ENCODE measurements at places on chromosomes 6 and 20.

GRCh38 chr20:59645271-59645670 is 40.9 kb downstream of the PHACTR3 start:
- no peak for DNase-seq

DNA sequence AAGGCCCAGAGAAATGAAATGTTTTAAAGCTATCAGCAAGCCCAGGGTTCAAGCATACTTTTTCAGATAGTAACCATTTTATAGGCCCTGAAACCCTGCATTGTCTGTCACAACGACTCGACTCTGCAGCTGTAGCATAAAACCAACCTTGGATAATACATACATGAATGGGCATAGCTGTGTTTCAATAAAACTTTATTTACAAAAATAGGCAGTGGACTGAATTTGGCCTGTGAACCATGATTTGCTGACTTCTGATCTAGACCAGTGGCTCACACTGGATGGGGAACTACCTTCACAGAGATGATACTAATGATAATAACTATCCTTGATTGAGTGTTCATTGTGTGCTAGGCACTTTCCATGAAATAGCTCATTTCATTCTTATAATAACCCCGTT is 97.3 kb upstream of the ZNFX1 start:
- DNase-seq = no peak

DNA sequence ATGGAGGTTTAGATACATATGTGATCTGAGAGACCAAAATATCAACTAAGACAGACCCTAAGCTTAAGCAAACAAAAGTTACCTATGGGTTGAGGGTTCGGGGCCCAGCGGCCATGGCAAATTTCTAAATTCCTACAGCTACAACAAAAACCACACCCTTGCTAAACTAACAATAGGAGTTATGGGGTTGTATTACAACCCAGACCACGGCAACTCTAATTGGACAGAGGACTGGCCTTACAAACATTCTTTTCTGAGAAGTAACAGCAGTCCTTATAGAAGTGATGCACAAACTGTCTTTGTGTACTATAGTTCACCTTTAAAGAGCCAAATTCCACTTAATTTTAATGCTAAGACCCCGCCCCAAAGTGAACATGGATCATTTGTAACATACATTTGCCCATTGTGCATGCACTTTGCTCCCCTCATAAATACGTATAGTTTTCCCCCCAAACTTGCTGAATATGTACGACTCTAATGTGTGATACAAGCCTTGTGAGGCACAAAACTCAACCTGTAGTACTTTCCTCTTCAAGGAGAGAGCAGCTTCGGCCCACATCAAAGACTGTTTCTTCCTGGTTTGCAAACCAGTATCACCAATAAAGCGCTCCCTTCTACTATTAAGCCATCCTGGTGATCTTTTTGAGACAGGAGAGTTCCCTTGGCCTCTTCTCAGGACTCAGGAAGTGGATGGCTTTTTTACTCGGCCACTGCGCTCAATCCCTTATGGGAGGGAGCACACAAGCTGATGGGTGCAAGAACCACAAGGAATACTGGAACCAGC is 25.6 kb upstream of the MBOAT1 start:
- DNase-seq = no peak

DNA sequence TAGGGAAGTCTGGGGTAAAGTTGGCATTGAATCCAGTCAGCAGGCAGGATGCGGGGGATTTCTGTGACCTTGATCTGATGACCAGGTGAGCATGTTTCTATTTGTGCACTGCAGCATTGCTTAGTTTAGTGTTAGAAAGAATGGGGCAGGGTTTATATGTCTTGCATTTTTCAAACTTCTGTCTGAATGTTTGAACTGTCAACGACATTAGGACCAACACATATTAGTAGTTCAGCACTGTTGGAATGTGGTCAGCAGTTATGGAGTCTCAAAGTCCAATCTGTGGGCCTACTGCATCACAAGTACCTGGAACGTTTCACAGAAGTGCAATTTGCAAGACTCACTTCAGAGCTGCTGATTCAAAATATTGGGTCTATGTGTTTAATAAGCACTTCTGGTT is 276.6 kb upstream of the BMP2 start:
- no peak for DNase-seq

DNA sequence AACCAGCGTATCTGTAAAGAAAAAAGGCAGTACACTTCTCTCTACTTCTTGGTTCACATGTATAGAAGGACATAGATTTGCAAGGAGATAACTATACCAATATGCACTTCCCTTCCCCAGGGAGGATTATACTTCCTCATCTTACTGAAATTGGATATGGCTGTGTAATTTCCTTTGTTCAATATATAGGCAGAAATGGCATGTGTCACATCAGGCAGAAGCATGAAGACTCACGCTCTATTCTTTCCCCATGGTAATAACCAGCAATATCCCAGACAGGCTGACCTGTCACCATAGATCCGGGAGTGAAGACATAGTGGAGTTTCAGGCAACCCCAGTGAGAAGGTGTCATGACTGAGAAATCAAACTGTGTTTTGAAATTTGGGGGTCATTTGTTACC is 518.3 kb downstream of the KIF16B start:
- DNase-seq = no peak

DNA sequence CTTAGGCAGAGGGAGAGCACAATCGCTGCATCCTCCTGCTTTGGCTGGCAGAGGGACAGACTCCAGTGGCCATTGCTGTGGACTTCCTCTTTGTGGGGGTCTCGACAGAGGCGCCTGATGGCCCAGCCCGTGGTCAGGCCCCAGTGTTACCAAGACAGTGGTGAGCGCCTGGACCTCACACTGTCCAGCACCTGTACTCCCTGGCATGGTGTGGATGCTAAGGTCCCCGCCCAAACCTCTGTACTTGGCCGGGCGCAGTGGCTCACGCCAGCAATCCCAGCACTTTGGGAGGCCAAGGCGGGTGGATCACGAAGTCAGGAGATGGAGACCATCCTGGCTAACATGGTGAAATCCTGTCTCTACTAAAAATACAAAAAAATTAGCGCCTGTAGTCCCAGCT is 2.3 kb upstream of the NTSR1 start:
- DNase-seq = no peak

GRCh38 chr6:105402090-105402938 is 568 bp downstream of the PREP start:
- peak; percentile 37 for DNase-seq

DNA sequence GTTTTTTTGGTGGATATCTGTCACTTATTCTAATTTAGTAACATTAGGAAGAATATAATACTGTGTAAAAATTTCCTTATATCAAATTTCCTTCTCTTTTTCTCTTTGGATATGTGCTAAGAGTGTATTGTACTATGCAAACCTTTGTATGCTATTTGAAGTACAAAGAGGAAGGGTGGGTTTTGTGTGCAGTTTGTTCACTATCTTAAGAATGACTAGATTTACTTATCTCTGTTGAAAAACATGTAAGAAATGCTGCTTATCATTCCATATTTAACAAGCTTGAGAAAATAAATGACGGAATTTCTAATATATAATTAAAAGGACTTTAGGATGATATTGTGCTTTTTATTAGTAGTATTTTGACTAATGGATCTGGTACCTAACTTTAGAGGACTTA is 13.1 kb downstream of the CD2AP start:
- DNase-seq = no peak

DNA sequence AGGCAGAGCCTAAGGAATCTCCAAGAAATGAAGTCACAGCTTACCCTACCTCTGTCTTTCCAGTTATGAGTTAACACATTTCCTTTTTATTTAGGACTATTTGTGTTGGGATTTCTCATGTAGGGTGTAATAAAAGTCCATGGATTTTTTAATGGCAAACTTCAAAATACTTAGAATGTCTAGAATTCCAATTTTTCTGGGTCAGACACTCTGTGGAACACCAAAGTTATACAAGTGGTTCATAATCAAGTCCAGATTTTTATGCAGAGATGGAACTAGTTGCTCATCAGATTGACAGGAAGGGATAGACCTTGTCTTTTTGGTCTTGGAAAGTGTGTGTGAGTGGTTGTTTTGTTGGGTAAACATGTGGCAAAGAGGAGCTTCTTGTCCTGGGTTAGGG is 303.5 kb upstream of the RNF24 start:
- no peak for DNase-seq

DNA sequence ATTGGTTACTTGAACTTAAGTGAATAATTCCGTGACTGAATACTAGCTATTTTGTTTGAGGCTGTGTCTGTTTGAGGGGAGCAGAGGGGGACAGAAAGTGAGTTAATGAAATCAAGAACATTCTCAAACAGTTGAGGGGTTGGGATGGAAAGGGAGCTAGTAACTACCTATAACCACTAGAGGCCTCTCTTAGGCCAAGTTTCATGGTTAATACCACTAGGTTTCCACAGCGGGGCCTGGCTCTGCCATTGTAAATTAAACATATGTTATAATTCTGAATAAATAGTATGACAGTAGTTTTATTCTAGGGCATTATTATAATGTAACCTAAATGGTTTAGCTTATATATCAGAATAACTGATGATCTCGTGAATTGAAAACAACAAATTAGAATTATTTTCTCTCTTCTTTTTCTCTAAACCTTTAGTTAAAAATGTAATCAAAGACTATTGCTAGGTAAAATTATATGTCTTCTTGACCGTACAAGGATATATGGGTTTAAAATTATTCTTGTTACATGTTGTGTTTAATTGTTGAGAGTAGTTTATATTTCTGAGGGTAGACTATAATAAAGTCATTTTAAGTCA is 108.1 kb downstream of the BCKDHB start:
- peak; percentile 9 for DNase-seq

DNA sequence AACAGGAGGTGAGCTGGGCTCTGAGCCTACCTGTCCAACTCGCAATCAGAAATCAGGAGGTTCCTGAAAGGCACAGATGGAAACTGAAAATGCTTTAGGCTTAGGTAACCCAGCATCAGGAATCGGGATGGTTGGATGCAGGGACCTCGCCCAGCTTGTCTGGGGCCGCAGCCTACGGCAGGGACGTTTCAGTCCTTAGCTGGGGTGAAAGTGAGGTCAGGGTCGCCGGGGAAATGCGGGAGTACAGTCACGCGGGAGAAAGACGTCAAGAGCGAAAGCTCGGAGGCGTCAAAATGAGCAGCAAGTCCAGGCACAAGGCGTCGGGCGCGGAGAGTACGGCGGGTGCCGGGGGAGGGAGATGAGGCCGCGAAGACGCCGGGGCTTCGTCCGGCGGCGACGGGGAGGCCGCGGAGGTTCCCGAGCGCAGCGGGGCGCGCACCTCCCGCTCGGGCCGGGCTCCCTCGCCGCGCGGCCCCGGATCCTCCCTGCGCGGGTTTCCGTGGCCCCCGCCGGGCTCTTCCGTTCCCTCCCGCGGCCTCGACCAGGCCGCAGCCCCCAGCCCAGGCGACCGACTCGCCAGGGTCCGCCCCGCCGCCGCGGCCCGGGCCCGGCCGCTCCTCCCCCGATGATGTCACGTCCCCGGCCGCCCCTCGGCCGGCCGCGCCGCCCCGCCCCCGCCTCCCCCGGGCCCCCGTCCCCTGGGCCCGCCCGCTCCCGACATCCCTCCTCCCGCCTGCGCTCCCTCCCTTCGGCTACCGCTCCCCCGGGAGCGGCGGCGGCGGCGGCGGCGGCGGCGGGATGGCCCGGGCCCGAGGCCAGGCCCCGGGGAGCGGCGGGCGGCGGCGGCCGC is at the start of gene EBF4:
Gene EBF4 (plus strand): TSS at position 745 of the 850 bp plus-strand sequence. CDS start 866 bp downstream, outside the sequence.
- peak; percentile 43 for DNase-seq

GRCh38 chr6:140636908-140637402 is 1262.5 kb upstream of the CITED2 start:
- DNase-seq = no peak

GRCh38 chr6:38198219-38198618 is 378.7 kb downstream of the ZFAND3 start:
- DNase-seq = no peak

GRCh38 chr6:111070105-111071005 is 16.9 kb upstream of the SLC16A10 start:
- DNase-seq = no peak

- no peak for DNase-seq
Observed at GRCh38 chr20:56299362-56299761, 50.8 kb downstream of the MC3R start.

DNA sequence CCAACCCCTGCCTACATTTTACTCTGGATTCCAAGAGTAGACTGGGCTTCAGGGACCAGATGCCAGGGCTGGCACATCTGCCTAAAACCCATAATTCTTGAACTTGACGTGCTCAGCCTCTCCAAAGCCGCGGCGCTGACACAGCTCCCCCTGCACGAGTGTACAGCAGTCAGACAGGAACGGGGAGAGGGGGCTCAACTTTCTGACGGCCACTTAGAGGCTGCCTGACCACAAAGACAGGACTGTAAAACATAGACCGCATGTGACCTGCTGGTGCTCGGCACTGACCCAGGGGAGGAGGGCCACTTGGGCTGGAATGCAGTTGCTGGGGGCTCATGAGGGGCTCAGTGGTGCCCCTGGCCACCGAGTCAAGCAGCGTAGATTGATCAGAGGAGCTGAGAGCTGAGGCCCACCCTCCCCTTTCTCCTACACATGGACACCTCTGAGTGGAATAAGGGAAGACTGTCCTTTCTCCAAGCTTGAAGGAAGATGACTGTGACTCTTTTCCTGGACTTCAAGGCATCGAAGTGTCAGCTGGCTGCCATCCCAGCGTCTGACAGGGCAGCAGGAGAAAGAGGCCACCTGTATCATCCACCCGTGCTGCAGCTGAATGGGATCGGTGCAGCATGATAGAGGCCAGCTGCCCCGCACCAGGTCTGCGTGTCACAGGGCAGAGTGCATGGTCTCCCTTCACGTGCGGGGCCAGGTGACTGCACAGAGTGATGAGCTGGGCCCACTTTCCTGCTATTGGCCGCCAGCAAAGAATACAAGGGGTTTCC is 171.3 kb upstream of the AGPAT4 start:
- DNase-seq = no peak

DNA sequence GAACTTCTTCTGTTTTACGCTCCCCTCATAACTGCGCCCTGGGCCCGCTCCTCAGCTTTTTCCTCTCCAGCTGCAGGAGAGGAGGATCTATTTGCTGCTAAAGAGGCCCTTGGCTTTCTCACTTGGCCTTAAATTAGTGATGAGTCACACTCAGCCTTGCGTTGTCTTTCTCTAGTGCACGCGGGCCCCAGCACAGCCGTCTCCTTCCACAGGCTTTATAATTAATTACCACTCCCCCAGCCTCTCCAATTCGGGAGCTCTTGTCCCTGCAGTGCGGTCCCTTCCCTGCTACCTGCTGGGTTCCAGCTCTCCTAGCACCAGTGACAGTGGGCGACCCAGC is 25.2 kb downstream of the PACSIN1 start:
- no peak for DNase-seq

- DNase-seq = no peak
Observed at GRCh38 chr6:89122625-89123024, 4.8 kb upstream of the SRSF12 start.

DNA sequence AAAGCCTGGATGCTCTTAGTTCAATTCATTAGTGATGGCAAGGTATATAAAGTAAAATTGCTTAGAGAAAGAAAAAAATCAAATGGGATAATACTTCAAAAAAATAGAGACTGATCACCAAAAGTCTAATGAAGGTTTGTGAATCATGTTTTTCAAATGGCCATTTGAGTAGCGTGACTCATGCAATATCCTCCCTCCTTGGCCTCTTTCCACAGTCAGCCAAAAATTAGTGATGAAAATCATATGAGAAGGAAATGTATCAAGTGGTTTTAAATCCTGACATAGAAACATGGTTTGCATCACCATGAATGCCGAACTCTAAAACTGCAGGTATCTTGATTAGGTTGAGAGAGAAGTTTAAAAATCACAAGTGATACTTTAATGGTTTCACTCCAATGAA is 1.2 kb upstream of the COL19A1 start:
- DNase-seq = no peak
